ENCODE measurements at places on chromosomes 13 and 19.

DNA sequence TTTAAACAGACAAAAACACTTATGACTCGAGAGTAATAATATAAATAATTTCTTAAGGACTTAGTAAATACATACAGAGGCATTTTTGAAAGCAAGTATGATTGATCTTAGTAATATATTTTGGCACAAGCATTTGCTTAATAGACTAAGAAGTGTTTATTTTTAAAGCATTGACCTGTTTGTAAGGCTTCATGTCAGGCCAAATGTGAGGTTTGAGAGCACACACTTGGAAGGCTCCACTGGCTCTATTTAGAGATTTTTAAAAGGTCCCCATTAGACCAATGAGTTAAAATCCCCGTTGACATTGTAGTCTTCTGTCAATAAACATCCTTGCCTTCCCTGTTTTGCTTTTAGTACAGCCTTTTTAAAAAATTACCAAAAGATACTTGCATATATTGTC, 50.4 kb downstream of the ATP8A2 start:
- no peak for DNase-seq

GRCh38 chr19:14089662-14090508, 666 bp downstream of the SAMD1 start:
- DNase-seq = no peak

DNA sequence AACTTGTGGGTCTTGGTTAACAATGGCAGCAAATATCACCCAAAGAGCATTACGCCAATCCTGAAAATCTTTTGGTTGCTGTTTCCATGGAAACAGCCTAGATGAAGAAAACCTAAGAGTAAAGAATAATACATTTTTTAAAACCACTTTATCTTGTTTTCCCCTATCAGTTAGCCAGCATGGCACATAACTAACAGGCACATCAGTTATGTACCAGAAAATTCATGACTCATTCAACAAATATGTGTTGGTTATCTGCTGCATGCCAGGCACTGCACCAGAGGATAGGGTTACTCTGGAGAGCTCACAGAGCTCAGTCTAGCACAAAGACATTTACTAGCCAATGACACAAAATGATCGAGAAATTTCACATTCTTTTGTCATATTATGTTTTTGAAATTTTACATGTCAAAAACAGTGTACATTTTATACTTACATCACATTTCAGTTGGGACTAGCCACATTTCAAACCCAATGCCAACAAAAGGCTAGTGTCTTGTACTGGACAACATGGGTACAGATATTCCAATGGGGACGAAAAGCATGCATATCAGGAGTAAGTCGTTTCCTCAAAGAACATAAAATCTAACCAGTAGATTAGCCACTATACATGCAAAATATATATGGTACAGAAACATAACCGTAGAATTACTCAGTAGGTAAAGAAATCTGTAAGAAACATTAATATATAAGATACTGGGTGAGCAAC, 20.3 kb downstream of the LNX2 start:
- DNase-seq = no peak

- no peak for DNase-seq
Measured at GRCh38 chr13:99227909-99228688, 27.4 kb downstream of the UBAC2 start.

DNA sequence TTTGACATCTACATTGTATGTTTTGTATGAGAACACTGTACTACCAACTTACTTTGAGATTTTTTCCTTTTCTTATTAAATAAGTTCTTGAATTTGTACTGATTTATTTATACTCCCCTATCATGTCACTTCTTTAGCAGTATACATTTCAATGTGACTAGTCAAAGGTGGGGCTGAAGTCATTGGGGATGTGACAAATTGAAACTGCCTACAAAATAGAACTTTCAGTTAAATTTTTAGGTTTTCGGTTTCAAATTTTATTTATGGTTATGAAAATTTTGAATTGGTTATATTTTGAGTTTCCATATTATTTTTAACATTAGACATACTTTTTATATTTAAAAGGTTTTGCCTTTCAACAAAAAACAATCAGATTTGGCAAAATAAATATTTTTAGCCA, 221.6 kb downstream of the NBEA start:
- DNase-seq = no peak

- no peak for DNase-seq
Measured at GRCh38 chr13:24097064-24097463, 63.5 kb upstream of the SPATA13 start.

DNA sequence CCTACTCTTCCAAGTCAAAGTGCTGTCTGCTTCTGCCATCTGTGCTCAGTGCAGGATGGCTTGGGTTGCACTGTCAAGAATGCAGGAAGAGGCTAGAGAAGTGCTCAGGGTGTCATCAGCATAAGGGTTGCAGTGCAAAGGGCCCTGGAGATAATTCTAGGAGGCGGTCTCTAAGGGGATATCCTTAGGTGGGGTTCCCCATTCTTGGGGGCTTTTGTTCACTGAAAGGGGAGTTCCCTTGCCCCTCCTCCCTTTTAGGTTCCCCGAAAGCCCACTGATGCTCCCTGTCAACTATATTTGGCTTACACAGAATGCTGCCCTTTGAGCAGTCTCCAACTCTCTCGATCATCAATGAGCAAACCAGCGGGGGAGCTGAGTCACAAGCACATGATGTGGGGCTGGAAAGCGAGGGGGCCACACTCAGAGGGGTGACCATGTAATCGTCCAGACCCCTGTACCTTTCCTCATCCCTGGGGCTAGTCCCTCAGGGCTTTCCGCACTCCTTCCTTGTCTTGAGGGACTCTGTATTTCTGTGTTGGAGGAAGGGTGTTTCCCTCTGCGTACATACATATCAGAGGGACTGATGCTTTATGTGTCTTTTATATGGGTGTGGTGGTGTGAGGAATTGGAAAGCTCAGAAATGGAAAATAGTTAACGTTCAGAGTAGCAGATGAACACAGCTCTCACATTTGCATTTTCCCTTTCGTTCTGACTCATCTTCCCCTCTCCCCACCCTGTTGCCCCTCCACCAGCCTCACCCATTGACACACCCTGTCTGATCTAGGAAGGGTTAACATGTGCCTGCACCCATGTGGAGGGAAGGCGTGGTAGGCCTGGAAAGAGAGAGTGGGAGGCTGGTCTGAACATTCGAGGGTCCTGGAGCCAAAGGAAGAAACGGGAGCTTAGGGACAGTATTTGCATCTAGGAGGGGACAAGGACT, 6.7 kb downstream of the ZBTB32 start:
- DNase-seq = no peak

GRCh38 chr19:12800923-12801465, 606 bp downstream of the PRDX2 start:
- no peak for DNase-seq

DNA sequence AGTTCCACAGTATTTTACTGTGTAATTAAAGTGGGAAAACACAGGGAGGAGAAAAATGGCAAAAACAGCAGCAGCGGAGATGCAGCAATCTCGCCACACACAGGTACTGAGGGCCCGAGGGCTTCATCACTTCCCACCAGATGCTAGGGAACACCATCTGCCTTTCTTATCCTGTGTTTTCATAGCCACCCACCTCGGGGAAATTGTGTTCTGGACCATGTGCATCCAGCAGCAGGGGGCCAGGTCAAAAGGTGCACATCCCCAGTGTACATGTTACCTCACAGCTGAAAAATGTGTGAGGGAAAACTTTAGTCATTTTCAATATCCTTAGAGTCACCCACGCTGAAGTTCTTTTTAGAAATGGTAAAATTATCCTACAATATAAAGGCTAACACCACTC, 30.2 kb downstream of the PDCD5 start:
- DNase-seq = no peak

GRCh38 chr19:10478476-10478875, 24.7 kb downstream of the KEAP1 start:
- no peak for DNase-seq

GRCh38 chr13:76790526-76790925, 95.7 kb downstream of the KCTD12 start:
- DNase-seq = no peak

- no peak for DNase-seq
Measured at GRCh38 chr19:41563854-41564514, 12.0 kb upstream of the CEACAM21 start.

DNA sequence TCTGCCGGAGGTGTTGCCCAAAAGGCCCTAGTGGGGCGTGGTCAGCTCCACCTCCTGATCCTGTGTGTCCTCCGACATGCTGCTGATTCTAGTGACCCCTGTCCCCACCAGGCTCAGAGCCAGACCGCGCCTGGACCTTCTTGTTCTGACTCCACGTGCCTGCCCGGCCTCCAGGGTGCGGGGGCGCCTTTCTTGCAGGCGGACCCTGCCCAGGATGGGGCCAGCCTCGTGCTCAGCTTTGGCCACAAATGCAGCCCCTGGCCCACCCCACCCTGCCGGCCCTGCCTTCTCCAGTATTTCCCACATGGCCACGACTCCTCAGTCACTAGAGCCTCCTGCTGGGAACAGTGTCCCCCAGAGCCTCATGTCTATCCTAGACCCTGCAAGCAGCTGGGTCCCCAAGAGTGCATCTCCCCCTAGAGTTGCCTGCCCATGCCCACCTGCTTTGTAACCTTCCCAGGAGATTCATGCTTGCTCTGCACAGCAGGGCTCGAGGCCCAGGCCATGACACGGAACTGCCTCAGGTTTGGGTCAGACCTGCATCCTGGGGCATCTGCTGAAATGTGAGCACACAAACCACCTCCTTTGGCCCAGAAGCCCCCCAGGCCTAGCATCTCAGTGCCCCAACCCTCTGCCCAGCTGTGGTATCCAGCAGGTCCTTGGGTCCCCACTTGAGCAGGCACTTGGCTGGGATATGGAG, 27.0 kb downstream of the TMEM161A start:
- no peak for DNase-seq

GRCh38 chr19:55676889-55677505, 2.0 kb downstream of the EPN1 start:
- DNase-seq = no peak

- DNase-seq = no peak
Measured at GRCh38 chr19:17235971-17236777, 9.5 kb downstream of the NR2F6 start.

- no peak for DNase-seq
Measured at GRCh38 chr13:30370916-30371521, 51.3 kb upstream of the UBE2L5 start.

DNA sequence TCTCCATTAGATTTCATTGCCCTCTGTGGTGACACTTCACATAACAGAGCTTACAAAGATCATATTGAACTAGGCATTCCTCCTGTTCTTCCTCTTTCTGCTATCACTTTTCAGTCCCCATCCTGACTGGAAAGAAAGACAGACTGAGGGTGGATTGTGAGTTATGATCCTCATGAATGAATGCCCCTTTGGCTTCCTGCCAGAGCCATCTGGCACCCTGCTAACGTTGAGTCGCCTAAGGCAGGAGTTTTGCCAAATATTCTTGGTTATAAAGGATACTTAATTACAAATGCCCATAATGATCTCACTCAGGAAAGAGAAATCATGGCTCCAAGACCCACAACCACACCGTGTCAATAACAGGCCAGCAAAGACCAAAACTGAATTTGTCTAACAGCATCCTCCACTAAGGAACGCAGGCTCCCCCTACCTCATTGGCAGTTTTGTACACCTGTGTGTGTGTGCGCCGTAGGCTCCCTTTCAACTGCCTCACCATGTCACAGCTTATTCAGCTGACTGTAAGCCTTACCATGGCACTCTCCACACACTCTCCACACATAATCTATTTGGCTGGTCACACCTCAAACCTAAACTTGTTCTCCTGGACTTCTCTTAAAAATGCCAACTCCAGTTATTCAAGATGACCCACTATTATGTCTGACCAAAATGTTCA, 15.5 kb downstream of the ZNF211 start:
- DNase-seq = no peak

GRCh38 chr13:40329781-40330485, 336.5 kb downstream of the FOXO1 start:
- no peak for DNase-seq

DNA sequence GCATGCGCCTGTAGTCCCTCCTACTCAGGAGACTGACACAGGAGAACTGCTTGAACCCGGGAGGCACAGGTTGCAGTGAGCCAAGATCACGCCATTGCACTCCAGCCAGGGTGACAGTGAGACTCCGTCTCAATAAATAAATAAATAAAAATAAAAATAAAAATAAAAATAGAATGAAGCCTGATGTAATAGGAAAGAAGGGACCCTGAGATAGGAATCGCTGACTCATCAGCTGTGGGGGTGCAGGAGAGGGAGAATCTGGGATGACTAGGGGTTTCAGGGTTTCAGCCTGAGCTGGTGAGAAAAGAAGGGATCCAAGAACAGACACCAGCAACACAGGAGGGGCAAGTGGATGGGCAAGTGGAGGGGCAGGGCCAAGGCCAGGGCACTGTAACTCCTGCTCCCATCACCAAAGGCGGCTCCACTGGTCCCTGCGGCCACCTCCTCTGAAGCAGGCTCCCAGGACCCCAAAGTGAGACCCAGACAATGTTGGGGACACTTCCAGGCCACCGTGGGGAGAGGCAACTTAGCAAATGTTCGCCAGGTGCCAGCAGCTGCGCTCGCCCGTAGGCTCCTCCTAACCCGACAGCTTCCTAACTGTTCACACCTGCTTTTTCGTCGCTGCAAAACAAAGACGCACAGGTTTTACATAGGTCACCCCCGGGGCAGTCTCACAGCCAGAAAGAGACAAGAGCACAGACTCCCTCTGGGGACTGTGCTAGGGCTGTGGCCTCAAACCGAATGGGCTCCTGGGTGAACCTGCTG, 1.2 kb downstream of the HAUS8 start:
- no peak for DNase-seq

DNA sequence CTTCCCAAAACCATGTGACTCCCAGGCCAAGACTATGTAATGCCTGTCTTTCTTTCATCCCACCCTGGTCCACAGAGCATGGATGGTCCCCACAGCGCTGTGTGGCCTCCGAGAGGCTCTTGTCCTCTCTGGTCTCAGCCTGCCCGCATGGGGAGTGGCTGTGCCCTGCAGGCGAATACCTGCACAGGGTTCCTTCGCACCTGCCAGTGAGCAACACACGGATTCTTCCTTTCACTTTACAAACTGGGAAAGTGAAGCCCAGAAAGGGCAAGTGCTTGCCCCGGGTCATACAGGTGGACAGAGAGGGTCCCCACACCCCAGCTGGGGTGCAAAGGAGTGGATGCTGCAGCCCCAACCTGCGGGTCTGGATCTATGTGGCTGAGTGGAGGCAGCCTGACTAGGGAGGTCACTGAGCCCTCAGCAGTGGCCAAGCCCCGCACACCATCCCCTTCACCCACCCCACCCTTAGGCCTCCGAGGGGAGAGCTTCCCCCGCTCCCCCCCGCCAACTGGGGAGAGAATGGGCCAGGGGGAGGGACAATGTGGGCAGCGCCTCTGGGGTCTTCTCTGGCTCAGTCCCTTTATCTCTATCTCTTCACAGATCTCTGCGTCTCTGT, 747 bp upstream of the MARK4 start:
- no peak for DNase-seq

GRCh38 chr13:23391752-23392151, 41.8 kb downstream of the SACS start:
- DNase-seq = no peak

DNA sequence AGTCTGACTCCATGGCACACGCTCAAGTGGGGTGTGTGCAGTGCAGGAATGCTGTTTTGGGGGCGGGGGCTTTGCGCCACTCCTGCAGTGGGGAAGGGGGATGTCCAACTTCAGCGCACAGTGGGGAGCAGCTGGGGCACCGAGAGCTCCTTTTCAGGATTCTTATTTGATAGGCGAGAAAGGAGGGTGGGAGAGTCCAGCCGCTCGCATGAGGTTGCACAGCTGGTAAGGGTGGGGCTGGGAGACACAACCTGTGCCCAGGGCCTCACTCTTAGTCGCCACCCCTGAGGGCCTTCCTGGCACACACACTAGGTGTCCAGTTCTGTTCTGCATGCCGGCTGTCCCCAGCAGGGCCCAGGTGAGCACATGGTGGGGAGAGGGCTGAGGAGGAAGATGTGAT, 190.8 kb downstream of the UQCRFS1 start:
- DNase-seq = no peak
